Right ventricle myocardium inferior (tissue), 1 donor: ENCODE measurements at places on chromosomes 3 and 15.

GRCh38 chr3:101876142-101876541, 26.8 kb downstream of the NFKBIZ start:
- no peak for DNase-seq

DNA sequence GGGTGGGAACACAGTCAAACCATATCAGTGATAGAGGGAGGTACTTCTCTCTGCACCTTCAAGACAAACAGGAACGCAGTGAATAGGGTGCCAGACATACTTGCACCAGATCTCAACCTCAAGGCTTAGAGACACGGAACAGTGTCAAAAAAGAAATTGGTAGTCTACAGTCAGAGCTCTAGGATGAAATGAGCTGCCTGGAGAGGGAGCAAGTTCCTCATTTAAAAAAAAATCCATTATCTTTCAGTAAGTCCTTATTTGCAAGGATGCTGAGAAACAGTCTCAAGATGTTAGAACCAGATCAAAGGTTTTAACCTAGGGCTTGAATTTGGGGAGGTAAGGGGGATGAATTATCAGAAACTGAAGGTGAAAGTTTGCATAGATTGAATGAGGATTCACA, 20.2 kb upstream of the LMCD1 start:
- DNase-seq: no peak

DNA sequence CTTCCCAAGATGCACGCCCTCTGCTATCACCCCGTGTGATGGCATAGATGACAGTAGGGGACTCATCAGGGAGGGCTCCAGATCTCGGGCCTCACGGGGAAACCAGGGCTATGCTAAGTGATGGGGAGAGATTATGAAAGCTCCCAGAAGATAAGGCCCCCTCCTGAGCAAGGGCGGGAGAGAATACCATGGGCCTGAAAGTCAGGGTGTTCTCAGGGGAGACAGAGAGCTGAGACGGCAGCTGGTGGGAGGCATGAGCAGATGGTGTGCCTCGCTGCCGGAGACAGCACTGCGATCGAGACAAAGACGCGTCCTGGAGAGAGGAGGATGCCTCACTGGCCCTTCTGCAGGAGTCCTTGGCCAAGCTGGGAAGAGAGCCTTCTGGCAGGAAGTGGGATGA, 106.5 kb upstream of the ADPGK start:
- DNase-seq: no peak

DNA sequence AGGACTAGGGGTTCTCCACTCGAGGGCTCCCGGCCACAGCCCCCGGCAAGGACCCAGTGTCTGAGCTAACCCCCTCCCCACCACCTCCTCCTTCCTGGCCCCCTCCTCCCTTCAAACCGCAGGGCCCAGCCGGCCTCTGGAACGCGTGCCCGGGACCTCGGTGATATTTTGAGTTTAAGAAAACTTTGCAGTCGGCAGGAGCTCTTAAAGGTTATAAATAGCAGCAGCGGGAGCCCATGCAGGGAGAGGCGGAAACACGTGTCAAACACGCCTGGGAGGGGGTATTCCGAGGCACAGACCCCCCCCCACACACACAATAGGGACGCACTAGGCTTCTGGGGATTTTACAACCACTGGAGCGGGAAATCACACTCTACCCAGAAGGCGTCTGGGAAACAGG, 3.1 kb upstream of the PTH1R start:
- no peak for DNase-seq

GRCh38 chr3:7843441-7843840, 658.2 kb upstream of the LMCD1 start:
- DNase-seq: no peak

GRCh38 chr15:85542488-85542887, 162.1 kb downstream of the AKAP13 start:
- DNase-seq: no peak
